ENCODE measurements at places on chromosomes 2 and 18.

DNA sequence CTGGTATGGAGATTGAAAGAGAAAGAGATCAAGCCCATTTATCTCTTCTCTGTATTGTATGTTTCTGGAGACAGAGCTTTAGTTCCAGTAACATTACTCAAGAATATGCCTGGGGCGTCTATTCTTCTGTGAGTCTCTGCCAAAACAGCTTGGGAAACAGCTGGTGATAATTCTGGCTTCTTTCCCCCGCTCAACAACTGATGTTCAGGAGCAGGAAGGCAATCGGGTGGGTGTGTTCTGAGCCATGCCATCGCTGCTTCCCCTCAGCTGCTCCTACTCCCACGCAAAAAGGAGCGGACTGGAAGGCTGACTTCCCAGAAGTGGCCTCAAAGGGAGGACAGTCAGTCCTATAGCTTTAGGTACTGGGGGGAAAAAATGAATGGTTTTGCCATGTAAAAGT is 695.1 kb downstream of the PLCL1 start:
- DNase-seq: no peak

- DNase-seq: no peak
Measured at GRCh38 chr2:20446255-20446916, 488 bp upstream of the RHOB start.

GRCh38 chr18:7633171-7633570 is 66.1 kb downstream of the PTPRM start:
- DNase-seq: no peak

- no peak for DNase-seq
Measured at GRCh38 chr2:11719230-11719977, 27.0 kb upstream of the LPIN1 start.

GRCh38 chr2:148812306-148812705 is 62.7 kb upstream of the KIF5C start:
- no peak for DNase-seq

DNA sequence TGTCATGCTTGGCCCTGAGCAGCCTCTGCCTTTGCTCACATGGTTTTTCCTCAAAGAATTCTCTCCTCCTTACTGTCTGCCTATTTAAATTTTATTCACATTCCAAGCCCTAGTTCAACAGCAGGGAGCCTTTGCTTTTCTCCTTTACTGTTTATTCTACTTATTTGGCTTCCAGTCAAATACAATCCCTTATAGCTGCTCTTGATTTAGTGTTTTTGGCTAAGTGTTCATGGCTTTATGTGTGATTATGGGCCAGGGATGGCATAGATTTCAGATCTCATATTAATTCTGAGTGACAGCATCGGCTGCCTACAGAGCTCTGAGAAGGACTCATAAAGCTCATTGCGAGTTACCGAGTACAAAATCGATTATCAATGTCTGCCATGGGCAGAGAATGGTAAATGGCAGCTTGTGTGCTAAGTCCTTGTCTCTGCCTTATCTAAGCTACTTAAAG is 106.7 kb downstream of the METTL8 start:
- DNase-seq: no peak

DNA sequence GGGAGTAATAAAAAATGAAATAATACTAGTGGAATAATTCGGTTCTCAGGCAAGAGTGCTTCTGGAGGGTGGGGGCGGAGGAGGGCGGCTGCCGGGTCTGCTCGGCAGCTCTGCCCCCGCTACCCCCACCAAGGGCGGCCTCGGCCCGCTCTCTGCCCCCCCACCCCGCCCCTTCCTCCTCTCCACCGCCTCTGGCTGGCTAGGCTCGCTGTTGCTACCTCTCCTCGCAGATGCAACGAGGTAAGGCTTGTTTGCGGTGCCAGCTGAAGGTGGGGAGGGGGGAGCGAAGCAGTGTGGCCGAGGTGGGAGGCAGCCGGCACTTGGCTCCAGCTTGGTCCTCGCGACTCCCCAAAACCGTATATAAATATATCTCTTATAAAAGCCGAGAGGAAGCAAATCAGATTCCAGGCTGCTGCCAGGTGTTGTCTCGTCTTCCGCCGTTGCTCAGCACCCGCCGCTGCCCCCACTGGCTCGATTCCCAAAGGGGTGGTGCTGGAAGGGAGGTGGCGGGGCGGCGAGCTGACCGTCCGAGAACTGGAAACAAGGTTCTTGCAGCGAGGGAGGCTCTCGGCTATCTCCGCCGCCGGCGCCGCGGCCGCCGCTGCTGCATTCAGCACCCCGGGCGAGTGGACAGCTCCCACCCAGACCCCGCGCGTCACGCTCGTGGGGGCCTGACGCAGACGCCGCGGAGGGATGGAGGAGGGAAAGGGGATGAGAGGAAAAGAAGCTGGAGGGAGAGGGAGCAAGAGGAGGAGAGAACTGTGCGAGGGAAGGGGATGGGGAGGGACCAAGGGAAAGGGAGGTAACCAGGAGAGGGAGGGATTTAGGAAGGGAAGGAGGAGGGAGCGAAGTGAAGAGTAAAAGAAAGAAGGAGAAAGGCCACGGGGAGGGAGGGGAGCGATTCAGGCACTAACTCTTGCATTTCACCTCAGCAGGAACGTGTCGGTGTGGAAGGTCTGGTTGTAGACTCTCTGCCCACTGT is at the start of gene MARCHF4:
Gene MARCHF4 (minus strand): TSS at position 763 of the 982 bp plus-strand sequence. CDS start 2,223 bp downstream, outside the sequence.
- DNase-seq: peak; percentile 94

- no peak for DNase-seq
Measured at GRCh38 chr2:88603146-88603545, 24.1 kb downstream of the EIF2AK3 start.

DNA sequence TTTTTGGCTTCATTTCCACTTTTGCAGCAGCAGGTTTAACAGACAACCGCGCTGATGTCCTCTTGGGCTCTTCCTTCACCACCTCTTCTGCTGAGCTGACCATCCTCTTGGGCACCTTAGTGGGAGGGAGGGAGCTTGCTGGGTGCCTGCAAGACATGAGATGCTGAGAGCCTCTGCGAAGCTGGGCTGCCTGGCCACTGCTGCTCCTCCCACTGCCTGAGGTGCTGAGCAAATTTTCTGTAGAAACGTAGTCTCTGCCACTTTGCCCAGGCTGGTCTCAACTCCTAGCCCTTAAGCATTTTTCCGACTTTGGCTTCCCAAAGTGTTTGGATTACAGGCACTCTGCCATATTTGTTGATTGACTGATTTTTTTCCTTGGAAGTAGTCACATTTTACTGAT is 422.2 kb upstream of the MC4R start:
- peak; percentile 39 for DNase-seq

GRCh38 chr2:109333414-109334210 is 204.6 kb downstream of the SH3RF3 start:
- DNase-seq: no peak

- DNase-seq: no peak
Measured at GRCh38 chr18:49399003-49399402, 61.4 kb downstream of the DYM start.

DNA sequence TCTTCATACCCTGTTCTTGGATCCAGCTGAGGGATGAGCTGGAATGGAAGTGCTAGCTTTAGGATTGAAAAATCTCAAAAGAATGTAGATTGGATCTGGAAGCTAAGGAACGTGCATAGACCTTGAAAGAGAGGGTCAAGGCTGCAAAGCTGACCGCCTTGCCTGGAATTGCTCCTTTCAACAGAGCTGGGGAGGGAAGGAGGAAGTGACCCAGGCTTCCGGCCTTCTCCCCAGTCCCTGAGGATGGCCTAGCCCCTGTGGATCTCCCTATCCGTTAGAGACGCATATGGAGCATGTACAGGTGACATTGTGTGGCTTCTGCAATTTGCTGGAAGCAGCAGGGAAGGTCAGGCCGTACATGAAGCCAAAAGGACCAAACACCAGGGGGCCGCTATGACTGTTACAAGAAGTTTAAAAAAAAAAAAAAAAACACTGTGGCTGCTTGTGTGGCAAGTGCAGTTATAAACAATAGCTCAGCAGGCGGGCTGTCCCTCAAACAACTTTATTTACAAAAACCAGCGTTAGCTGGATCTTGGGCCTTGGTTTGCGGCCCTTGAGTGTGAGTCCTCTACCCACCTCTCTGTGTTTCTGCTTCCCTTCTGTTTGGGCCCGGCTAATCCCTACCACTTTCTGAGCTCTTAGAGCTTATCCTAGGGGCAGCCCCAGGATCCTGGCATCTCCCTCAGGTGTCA is 227.6 kb downstream of the SEPTIN10 start:
- DNase-seq: peak; percentile 39

DNA sequence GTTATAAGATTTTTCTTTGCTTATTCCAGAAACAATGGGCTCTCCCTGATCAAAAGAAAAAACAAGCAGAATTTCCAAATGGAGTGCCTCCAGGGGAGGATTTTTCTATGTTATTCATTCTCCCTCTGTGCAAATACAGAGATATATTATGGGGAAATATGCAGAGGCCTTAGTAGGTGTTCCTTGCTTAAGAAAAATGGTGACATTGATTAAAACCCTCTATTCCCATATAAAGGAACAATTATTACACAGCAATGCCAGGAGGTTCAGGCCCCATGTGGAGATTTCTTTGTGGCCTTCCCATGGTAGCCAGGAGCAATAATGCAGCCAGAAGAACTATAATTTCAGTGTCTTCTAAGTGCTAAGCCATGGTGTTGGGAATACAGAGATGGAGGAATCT is 255.9 kb upstream of the CXCR4 start:
- no peak for DNase-seq

DNA sequence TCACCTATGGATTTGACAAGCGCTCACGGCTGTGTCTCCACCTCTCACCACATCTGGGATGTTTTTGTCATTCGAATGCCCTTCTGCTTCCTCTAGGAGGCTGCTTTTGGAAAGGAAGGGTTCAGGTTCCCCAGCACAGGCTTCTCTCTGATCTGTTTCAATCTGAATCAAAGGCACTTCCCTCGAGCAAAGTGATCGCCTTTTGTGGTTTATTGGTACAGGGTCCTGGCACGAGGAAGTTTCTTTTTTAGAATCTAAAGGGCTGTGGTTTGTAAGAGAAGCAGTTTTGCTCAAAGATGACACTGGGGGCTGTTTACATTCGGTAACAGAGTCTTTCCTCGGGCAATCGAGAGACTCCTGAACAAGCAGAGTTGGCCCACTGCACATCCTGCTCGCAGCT is 145.0 kb downstream of the DAW1 start:
- no peak for DNase-seq

- DNase-seq: no peak
Measured at GRCh38 chr2:75462206-75462605, 98.5 kb downstream of the EVA1A start.

DNA sequence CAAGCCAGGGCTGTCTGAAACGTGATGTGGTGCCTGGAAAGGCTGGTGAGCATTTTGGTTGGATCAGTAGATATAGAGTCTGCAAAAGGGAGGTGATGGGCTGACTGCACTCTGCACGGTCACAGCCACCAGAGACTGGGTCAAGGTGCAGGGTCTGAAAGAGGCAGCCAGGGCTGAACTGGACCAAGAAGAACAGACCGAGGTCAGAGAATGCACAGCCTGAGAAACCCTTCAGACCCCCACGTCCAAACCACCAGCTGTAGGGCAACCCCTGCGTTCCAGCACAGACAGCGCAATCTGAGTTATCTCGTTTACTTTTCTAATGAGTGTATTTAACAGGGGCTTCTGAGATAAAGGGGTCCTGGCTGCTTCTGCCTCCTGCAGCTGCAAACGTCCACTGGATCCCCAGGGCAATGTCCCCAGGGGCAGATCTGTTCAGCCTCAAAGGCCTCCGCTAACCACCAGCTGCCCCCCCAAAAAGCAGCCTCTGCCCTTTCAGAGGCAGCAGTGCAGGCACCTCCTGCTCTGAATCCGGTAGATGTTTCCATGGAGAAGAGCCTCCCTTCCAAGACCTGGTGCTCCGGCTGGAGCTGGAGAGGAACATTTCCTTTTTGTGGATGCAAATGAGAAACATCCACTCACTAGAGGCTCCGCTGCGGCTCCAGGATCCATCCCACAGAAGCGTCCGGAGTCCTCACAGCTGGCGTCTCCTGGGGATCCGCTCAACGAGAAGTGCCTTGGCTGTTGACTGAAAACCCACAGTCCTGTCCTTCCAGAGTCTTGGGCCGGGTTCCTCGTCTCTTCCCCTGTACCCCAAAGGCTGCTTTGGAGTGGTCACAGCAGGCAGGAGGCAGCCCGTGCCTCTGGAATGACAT is 970 bp upstream of the KCNG2 start:
- peak; percentile 56 for DNase-seq

GRCh38 chr2:203687165-203687564 is 19.3 kb upstream of the CD28 start:
- no peak for DNase-seq

DNA sequence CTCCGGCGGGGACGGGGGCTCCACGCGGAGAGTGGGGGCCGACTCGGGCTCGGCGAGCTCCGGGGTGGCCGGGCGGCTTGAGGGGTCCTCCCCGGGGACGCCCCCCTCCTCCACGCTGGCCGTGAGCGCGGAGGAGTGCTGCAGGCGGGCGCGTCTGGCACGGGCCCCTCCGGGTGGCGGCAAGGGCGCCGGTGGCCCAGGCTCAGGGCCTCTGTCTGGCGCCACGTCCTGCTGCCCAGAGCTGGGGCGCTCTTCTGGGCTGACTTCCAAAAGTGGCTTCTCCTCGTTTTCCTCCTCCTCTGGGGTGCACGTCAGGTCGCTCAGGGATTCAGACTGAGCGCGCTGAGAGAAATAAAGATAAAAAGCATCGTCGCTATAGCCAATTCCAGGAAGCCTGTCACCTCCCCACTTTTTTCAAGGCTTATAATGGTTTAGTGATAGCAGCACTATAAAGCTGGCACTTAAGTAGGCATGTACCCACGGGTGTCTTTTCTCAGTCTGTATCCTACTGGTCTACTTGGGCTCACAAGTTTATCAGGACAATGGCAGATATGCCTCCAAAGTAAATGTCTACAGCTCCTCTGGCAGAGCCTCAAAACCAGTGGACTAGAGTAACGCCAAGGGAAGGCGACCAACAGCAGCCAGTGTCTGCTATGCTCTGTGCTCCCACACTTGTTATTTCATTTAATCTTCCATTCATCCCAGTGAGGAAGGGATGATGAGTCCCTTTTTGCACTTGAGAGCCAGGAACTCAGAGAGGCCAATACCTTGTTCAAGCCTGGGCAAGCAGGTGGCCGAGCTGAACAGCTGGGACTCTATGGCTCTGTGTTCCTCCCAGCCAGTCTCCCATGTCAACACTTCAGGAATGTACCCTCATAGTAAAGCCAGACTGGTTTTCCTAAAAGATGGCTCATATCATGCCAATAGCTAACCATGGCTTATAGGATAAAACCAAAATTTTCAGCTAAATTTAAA is 92.6 kb upstream of the MGAT4A start:
- DNase-seq: no peak

GRCh38 chr2:120430501-120430830 is 84.5 kb downstream of the INHBB start:
- DNase-seq: no peak

DNA sequence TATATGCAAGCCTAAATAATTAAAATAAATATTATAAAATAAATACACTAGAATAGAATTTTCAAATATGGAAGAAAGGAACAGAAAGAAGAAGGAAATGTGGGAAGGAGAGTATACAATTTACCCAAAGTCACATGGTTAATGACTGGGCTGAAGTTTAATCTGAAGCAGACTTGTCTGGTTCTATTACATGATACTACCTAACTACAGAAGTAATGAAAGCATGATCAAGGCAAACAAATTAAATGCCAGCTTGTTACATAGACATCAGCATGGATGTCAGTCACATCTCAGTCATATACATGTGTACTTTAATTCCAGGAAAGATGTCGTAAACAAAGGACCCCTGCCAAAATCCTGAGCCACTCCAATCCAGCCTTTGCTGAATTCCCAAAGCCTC is 1060.8 kb downstream of the CNTNAP5 start:
- DNase-seq: no peak
